ENCODE measurements at places on chromosomes 4 and X.

DNA sequence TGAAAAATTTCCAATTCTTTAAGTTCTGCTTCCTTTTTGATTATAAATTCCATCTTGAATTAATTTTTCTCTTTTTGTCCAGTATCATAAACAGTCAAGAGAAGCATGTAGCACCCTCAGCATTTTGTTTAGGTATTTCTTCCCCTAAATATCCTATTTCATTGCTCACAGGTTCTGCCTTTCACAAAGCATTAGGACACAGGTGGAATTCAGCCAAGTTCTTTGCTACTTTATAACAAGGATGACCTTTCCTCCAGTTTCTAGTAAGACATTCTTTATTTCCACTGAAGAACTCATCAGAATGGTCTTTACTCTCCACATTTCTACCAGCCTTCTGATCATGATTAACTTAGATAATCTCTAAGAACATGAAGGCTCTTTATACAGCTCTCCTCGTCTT is 7.4 kb downstream of the SLC9B1 start:
- no peak for DNase-seq

DNA sequence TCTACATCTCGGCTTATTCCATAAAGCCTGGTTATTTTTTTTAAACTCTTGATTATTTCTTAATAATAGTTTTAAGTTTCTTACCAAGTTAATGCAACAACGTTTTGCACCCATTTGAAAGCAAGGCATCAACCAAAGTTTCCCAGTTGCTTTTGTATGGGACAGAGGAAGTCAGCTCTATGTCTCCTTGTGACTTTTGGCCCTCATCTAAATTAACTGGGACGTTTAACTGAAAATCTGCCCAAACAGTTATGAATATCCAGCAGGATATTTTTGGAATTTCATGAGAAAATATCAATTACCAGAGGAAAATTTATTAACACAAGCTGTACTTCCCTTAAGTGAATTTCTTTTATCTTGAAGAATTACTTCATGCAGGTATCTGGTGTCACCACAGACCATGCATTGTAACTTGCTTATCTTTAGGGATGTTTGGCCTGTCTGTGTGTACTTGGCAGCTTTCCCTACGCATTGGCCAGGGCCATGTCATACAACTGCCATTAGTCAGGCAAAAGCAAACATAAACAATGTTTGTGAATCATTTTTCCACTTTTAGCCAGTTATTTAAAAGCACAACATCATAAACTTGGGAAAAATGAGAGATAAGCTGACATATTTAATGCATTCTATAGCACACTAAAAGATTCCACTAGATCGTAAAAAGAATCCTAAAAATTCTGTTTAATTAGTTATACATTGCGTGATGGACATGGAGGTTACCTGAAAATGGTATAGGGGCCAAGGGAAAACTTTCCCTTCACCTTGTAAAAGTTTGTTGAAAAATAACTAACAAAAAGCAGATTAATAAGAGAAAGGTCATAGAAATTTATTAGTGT is 101.4 kb upstream of the PDE5A start:
- no peak for DNase-seq

GRCh38 chrX:13968198-13968597 is 61.5 kb downstream of the GEMIN8 start:
- no peak for DNase-seq

DNA sequence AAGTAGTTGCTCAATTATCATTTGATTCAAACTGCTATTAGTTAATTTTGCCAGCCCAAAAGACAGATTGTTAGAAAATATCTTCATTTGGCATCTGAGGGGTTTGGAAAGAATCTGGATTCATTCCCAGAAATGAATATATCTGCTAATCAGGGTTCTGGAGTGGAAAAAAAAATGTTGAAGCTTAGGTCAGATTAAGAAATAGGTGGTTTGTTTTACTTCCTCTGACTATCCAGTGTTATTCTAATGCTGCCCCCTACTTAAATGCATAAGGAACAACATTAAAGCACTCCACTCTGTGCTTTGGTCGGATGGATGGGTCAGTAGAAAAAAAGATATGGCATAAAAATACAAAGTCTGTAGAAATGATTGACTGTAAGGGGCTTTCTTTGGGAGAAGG is 89.0 kb downstream of the LUZP4 start:
- DNase-seq: no peak

DNA sequence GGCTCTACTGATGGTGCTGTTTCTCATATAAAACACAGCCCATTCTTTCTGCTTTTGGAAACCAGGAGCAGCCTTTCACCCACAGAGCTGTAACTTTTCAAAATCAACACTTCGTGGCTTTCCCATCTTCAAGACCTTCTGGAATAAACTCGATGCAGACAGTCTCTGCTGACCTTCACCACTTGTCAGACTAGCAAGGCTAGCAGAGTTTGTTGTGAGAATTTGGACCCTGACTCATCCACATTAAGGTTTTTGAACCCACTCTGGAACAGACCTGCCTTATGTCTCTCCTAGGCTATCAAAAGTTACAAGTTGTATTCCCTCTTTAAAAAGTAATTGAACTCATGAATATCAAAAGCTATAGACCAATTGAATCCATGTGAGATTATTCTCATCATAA is 88.6 kb downstream of the MAML3 start:
- no peak for DNase-seq

DNA sequence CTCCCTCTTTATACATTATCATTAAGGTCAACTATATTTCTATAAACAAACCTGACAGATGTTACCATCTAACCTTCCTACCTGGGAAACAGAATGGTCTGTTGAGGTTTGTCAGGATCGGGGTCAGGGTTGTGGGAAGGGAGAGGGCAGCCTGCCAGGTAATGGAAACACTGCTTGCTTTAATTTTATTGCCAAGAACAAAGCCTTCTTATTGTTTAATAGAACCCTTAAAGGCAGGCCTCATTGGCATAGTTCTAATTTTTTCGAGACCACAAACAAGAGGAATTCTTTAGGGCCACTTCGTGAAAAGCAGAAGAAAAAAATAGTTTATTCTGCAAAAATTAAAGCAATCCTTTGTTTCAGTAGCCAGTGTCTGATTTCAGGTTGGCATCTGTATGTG is 113.2 kb downstream of the MID1 start:
- DNase-seq: no peak

GRCh38 chr4:98700656-98701055 is 42.2 kb upstream of the TSPAN5 start:
- DNase-seq: no peak

DNA sequence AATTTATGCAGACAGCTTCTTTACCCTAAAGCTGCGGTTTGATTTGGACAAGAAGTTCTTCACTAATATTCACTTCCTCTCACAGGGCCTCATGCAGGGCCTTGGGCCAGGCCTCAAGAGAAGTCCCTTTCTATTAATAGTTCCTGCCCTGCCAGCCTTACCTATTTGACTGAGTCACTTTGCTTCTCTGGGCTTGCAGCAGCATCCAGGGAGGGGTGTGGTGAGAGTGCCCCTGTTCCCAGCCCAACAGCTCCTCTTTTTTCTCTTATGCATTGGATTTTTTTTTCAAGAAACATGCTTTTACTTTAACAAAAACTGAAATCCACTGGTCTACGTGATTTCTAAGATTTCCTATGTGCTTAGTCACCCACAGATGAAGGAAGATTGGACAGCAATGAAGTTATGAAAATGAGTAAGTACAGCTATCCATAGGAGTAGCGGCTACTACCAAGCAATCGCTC is 26.7 kb downstream of the FAM156B start:
- no peak for DNase-seq

DNA sequence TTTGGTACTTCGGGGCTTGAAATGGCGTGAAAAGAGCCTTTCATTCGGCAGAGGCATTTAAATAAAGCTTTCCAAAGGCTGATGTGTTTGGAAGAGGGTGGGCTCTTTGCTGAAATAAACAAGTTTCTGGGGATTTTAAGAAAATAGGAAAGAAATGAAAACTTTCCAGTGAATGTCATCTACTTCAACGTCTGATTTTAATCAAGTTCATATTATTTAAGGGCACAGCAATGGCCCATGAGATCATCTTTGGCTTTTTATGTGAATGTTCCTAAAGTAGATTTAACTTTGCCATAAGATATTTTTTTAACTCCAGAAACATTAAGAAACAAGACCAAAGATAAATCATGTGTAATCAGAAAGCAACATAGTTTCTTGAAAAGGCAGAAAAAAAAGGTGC is 69.8 kb upstream of the TTC29 start:
- DNase-seq: no peak

GRCh38 chr4:30716681-30717207 is 3.4 kb upstream of the PCDH7 start:
- DNase-seq: no peak

GRCh38 chr4:108264693-108265092 is 96.0 kb upstream of the LEF1 start:
- no peak for DNase-seq

DNA sequence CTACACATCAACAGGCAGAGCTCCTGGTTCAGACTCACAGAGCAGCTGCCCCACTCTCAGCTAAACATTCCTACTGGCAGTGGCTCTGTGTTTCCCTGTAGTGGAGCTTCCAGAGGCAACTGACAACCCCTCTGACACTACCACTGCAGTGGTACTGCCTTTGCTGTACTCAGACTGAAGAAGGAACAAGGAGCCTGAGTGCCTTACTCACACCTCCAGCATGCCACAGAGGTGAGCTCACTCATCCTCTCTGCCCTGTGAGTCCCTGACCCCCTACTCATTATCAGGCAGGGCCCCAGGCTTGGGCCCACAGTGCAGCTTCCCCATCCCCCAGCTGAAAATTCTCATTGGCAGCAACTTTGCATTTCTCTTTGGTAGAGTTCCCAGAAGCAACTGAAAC is 240.5 kb upstream of the POF1B start:
- no peak for DNase-seq

- no peak for DNase-seq
Observed at GRCh38 chr4:35653451-35653850, 590.9 kb downstream of the ARAP2 start.

DNA sequence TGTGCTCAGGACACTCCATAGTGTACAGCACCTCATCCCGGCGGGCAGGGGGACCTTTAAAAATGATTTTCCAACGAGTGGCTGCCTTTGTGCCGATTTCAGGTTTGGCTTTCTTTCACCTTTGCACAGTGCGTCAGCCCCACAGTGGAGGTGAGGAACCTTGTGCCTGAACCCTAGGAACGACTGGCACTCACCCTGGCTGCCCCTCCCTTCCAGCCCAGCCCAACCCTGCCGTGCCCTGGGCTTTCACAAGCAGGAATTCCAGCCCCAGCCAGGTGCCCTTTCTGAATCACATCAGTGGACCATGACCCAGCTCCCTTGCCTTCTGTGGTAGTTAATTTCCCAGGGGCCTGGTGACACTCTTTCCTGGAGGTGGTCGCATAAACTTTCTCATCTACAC is 1.3 kb downstream of the TMEM164 start:
- DNase-seq: no peak

- no peak for DNase-seq
Observed at GRCh38 chrX:2484721-2485648, 15.8 kb downstream of the DHRSX start.

DNA sequence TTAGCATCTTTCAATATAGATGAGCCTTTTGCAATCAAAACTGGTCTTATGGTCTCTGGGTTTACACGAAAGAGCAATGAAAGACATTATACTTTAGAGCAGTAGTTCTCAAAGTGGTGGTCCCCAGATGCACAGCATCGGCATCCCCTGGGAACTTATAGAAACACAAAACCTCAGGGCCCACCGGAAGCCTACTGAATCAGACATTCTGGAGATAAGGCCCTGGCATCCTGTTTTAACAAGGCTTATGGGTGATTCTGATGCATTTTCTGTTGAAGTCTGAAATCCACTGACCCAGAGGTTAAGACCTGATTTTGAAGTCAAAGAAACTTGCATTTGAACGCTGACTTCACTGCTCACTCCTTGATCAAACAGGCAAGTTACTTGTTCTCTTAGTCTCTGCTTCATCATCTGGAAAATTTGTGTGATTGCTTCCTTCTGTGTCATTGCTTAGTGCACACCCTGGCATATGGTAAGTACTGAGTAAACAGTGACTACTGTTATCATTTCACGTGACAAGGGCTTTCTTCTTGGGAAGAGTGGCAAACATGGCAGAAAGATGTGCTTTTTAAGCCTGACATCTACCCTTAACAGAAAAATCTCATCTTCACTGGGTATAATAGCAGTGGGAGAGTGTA is 14.5 kb downstream of the CHRNA9 start:
- DNase-seq: no peak

DNA sequence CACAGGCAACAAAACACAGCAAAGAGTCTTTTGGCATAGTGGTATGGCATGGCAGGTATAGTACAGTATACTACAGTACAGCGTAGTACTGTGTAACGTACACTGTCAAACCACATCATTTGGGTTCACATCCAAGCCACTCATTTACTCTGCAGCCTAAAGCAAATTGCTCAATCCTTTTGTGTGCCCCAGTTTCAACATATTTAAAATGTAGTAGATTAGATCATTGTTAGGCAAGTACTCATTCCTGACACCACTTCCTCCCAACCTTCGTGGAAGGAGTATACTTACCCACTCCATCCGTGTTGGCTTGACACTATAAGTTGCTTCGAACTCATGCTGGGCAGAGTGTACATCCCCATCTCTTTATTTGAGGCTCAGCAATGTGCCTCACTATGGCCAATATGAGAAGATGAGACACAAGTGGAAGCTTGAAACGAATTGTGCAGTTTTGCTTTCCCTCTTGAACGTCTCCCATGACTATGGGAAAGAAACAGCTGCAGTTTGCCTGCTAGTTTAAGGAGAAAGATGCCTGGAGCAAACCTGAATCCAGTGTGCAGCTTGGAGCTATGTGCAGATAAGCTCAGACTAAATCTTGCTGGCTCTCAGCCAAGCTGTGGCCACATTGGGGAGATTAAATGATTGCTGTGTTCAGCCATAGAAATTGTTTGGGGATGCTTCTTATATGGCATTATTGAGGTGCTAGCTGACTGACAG is 85.7 kb upstream of the TBL1X start:
- DNase-seq: no peak

- DNase-seq: no peak
Observed at GRCh38 chrX:72080150-72080549, 51.6 kb downstream of the RTL5 start.

- no peak for DNase-seq
Observed at GRCh38 chrX:9357518-9358114, 107.2 kb upstream of the TBL1X start.

GRCh38 chr4:82692101-82692780 is 106.4 kb downstream of the SCD5 start:
- DNase-seq: no peak

DNA sequence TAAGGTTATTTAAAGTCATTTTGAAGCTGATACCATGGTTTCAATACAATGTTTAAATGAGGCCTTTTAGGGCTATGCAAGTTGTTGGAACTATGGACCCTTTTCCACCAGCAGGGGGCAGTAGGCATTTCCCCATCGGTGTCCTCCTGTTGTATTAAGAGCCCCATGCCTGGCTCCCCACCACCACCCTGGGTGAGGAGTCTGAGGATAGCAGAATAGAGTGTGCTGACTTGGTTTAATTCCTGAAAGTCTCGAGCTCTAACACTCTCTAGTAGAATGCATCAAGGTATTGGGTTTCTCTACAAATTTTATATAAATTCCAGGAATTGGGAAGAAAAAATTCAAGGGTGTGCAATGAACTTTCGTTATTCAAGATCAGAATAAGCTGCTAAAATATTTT is 234.8 kb upstream of the JADE1 start:
- DNase-seq: peak; percentile 56

- no peak for DNase-seq
Observed at GRCh38 chr4:14125375-14126129, 498.0 kb upstream of the BOD1L1 start.

Measured in CD4-positive, alpha-beta T cell treated with Interleukin-12 subunit alpha and Interleukin-12 subunit beta, for 1 hour (primary cell).